Hippocampal formation (tissue), 2 donors: ENCODE measurements at places on chromosomes 2 and 18.

DNA sequence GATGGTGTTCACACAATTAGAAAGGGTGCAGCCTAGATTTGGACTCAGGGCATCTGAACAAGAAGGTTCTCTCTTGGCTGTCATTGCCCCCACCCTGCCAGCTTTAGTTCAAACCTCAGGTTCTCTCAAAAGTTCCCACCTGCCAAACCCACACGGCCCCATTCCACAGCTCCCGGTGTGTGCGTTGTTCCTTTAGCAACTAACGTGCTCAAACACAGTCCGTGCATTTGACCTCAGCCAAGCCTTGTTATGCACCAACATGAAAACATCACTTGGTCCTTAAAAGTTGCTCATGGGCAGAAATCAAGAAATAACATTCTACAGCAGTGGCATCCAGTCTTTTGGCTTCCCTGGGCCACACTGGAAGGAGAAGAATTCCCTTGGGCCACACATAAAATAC lies 32.0 kb downstream of the LOXHD1 start:
- no peak for DNase-seq

DNA sequence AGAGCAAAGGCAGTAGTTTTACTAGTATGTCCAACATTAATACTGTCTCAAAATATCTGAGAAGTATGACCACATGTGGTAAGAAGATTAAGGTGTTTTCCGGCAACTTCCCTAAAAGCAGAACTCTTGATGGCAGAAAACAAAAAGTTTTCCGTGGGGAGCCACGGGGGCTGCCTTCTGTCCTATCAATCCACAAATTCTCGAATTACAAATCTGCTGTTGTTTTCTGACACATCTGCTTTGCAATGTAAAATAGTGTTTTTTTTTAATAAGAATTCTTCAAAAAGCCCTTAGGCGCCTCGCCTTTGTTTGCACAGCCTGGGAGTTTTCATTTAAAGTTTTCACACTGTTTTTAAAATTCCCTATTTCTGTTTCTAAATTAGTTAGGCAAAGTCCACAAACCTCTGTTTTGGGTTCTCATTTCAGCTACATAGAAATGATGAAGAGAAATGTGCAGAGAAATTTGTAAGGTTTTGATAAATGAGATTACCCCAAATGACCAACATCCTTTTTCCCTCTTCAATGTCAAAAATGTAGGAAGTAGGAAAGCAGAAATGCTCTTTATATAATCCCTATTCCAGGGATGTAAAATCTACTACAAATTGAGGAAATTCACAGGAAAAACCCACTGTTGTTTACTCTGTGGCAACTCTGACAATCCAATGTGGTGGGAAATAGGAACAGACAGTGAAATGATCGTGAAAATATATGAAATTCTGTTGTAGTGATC lies 385.8 kb downstream of the ZEB2 start:
- DNase-seq = no peak

- DNase-seq = no peak
Observed at GRCh38 chr2:105396254-105397024, 2.4 kb downstream of the FHL2 start.

DNA sequence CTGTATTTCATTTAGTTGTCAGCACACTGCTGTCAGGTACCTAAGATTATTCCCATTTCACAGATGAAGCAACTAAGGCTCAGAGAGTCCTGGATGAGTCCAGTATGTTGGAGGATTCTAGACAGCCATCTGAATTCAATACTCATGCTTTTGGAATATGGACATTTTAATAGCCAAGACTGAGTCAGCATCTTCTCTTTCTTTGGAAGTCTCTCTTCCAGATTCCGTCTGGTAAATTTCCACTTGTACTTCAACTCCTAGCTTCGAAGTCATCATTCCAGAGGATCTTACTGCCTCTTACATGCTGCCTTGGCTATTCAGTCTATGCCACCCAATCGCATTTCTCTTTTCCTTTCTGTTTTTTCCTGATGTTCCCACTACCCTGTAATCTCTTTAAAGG lies 40.6 kb downstream of the INSIG2 start:
- no peak for DNase-seq

GRCh38 chr2:175450029-175450760 lies 268.7 kb upstream of the ATP5MC3 start:
- DNase-seq = no peak

GRCh38 chr2:107364361-107364950 lies 462.2 kb upstream of the RGPD4 start:
- DNase-seq = no peak

DNA sequence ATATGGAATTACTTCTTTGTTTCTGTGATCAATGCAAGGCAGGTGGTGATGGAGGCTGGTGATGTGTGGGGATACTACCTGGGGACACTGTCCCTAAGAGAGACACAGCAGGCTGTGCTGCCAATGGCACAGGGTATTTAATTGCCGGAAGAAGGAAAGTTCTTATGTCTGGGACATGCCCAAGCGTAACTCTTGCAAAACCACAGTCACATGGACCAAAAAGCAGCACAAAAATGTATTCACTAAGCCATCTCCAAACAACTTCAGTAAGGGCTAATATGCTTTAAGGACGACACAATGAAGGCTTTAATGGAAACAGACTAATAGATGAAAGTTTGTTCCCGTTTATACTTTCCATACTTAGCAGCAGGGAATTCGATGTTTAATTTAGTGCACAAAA lies 49.7 kb upstream of the AP1S3 start:
- DNase-seq = no peak
